ENCODE measurements at places on chromosomes 3 and 15.

DNA sequence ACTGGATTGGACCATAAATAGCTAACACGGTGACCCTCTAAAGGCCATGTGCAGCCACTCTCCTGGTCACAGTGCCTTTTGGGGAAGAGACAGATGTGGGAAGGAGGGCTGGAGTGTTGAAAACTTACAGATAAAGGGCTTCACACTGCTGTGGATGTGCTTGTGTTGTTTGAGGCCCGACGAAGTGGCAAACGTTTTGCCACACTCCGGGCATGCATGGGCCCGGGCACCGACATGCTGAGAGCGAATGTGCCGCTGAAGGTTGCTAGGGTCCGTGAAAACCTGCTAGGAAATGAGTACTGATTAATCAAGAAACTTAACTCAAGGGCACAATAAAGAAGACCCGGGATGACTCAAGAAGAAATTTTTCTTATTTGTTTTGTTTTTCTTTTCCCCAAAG is 542.6 kb downstream of the MECOM start:
- no peak for DNase-seq

DNA sequence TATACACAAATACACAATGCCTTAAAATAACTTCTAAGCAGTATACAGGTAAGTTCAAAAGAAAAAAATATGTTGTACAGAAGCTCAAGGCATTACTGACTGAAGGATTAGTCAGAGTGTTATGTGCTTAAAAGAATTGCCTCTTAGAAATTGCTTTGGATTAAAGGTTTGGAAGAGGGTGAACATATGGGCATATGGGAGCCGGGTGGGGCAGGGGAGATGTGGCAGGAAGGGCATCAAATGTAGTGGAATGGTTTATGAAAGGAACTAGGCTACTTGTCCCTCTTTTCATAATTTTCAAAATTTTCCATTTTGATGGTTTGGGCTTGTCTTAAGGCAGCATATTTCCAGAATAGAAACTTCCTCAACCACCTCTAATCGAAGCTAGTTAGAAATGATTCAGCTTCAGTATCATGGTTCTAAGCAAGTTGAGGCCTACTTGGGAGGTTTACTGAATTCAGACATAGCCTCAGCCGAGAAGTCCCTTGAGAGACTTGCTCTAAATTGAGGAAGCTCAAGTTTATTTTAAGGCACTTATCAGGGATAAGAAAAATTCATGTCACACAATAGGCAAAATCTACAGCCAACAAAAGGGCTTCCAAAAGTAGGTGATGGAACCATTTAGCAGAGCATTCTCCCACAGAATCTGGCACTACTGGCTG is 10.1 kb upstream of the GOLGB1 start:
- DNase-seq, result no peak

DNA sequence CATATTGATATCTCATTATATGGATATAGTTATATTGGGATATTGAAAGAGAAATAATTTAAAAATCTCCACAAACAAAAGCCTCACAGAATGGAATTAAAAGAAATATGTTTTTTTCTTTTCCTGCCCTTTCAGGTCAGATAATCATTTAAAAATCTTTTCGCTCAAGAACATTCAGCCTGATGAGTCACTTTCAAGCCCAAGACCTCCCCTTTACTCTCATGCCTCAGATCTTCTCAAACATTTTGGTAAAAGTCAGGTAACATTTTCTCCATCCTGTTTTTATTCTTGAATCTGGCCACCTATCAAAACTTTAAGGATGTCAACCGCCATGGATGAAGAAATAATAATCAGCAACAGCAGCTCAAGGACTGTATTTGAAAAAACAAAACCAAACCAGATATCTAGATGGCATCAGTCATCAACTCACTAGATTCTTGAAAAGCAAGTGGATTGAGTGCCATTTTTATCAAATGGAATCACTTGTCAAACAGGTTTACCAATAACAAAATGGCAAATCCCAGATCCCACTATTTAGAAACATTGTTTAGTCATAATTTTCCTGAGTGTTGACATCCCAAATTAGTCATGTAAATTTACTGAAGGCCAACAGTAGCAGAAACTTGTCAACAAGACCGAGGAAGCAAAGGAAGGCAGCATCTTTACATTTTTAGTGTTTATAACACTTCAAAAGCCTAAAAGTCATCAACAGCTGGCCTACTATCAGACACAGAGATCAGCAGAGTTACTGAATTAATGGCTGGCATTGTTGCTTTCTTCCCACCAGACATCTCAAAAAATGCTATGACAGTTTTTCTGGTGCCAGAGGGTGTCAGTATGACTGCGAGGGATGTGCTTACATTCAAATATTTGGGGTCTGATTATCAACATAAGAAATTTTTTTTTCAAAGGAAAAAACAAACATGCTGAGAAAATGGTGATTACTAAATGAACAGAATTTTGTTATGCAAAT is 444.7 kb downstream of the MAGI1 start:
- DNase-seq, result no peak

- DNase-seq, result no peak
Observed at GRCh38 chr3:151562891-151563290, 102.0 kb upstream of the IGSF10 start.

DNA sequence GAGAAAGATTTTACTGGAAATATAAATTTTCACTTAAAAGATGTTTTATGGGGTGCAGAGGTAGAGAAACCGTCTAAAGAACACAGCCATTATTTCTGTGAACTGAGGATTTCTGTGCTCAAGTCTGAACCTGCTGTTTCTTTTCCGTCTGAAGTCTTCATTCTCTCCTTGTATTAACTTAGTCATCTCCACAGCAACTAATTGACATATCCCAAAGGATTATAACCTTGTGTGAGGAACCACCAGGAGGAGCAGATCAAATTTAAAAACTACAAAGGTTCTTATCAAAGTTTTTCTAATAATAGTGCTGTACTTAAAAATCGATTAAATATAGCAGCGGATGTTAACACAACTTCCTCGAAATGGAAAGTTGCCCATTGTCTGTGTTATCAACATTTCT is 31.1 kb upstream of the ICE2 start:
- DNase-seq, result no peak
